ENCODE measurements at places on chromosomes 12 and 14.

DNA sequence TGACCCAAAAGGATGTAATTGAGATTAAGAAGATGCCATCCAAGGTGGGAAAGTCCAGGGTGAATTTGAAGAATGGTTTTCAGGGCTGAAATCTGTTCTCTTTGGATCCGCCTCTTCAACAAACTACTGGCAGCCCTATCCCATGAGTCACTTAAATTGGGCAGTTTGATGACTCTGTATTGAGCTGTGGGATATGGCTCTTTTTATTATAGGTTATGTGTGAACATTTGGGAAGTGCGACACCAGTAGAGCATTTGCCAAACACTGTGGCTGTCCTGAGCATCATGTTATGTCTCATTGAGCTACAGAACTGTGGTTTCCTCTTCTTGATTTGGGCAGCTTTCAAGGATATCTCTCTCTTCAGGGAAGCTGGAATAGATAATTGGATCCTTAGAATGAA, 22.3 kb downstream of the IFT43 start:
- DNase-seq = no peak

DNA sequence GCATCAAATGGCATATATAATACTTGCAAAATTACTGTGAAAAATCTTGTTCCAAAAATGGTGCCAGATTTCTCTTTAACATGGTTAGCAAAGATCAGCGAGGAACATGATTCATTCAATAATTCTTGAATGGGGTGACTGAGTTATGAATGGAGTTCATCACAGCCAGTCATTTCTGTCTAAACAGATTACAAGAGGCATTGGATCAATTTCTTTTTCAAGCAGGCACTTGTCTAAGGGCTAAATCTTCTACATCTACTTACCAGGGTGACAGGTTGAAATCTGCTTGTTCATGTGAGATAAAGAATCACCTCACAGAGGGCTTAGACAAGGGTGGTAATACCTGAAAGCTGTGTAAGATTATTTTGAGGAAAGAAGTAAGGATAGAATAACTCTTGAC, 247.7 kb downstream of the ATP23 start:
- no peak for DNase-seq

DNA sequence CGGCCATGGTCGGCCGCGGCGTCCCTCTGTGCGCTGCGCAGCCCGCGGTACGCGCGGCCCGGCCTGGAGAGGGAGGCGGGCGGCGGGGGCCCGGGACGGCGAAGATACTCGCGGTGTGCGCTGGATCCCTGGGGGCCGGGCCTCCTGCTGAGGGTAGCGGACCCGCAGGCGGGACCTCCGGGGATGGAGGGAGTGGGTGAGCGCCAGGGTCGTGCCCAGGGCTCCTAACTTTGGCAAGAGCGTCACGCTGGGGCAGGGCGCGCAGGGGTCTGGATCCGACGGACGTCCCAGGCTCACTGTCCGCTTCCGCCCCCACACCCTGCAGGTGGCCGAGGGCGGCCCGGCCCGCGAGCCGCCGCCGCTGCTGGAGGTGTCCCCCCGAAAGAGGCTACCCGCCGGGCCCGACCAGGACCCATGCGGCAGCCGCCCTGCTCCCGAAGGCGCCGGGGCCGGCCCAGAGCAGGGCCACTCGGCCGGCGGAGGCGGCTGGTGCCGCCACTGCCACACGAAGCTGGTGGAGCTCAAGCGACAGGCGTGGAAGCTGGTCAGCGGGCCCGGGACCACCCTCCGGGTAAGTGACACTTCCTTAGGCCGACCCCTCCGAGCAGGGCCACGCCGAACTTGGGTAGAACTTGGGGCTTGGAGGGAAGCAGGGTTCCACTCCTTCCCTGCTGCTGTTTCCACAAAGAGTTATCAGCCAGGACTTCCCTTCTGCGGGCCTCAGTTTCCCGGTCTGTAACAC, 502 bp downstream of the KIF26A start:
- peak; percentile 7 for DNase-seq

DNA sequence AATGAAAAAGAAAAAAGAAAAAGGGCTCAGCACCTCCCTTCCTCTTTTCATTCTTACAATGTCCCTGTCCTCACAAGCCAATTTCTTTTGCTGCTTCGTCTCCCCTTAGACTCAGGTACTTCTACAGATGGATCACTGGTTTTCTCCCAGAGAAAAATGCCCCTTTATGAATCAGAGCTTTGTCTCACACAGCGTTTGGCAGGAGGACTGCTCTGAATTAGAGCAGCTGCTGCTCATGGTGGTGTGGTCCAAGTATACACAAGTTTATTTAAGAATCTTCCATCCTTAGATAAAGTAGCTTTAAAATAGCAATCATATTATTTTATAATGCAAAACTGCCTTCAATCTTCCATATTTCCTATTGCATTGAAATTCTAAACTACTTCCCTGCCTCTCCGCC, 80.3 kb downstream of the SLC8A3 start:
- no peak for DNase-seq

DNA sequence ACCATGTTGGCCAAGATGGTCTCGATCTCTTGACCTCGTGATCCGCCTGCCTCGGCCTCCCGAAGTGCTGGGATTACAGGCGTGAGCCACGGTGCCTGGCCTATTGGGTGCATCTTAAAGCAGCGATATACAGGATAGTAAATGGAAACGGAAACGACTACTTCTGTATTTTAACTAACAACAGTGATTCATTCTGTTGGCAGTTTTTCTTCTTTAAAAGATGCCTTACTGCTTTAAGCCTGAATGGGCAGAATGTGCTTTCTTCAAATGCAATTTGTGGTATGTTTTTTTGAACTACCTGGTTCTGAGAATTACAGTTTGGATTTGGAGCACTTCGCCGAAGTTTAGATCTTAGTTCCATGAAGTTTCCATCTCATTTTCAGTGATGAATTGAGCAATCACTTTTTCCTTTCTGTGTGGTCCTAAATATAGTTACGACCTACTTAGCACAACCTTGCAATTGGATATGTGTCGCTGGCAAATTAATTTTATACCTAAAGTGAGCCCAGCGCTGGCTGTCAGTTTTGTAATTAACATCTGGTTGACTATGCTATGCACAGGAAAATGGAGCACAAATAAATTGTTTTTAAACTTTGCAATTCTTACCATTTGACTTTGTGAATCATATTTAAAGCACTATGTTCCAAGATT, 53.6 kb upstream of the EIF5 start:
- no peak for DNase-seq

- no peak for DNase-seq
Measured at GRCh38 chr14:74161526-74162158, 76.9 kb downstream of the LIN52 start.

DNA sequence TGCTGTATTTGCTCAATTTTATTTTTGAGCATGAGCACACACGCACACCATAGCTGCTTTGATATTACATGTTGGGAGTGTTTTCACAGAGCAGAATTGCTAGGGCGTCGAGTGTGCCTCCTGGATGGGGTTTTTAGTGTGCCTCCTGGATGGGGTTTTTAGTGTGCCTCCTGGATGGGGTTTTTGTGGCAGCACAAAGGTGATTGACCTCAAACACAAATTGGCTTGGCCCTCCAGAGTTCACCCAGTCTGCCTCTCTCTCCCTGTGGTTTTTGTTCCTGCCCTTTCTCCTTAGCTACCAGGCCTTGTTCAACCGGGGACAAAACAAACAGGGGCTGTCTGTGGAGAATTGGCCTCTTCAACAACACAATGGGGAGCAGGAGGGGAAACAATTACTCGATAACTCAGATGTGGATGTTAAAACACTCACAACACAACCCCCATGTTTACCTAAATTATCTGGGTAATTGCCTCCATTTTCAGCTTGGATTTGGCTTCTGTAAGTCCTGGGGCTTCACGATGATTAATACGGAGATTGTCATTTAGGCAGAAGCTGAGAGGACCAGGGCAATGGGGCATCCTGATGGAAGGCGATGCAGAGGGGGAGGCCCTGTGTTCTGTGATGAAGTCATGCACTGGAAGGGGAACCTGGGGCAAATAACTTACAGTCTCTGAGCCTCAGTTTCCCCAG, 26.9 kb downstream of the TBX3 start:
- DNase-seq = no peak

- no peak for DNase-seq
Measured at GRCh38 chr14:105941226-105942166, 415.1 kb downstream of the TMEM121 start.

DNA sequence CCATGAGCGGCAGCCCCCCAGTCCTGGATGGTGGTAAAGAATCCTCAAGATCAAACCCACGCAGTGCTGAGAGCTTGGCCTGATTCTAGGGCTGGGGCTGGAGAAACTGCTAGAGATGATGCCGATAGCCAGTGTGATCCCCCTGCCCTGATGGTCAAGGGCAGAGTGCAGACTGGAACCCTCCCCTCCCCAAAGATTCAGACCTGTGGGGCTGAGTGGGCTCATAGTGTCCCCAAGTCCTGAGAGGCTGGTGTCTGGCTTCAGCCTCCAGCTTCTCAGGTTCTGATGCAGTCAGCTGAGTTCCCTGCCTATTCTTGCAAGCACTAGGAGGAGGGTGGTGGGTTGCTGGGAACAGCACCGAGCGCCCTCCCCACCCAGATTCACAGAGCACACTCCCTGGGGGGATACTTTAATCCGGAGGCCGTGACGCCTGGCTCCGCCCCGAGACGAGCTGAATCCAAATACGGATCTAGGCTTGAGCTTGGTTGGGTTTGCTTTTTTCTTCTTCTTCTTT, 11.9 kb downstream of the RHOF start:
- DNase-seq = no peak

GRCh38 chr14:22485178-22485577, 103.8 kb downstream of the DAD1 start:
- DNase-seq = no peak

GRCh38 chr14:32028599-32028998, 48.5 kb upstream of the ARHGAP5 start:
- no peak for DNase-seq

GRCh38 chr14:33794791-33795305, 156.0 kb downstream of the EGLN3 start:
- no peak for DNase-seq

- peak; percentile 25 for DNase-seq
Measured at GRCh38 chr12:124053851-124054250, 80.8 kb downstream of the ZNF664 start.

- DNase-seq = no peak
Measured at GRCh38 chr14:51715250-51715649, 63.5 kb downstream of the FRMD6 start.

DNA sequence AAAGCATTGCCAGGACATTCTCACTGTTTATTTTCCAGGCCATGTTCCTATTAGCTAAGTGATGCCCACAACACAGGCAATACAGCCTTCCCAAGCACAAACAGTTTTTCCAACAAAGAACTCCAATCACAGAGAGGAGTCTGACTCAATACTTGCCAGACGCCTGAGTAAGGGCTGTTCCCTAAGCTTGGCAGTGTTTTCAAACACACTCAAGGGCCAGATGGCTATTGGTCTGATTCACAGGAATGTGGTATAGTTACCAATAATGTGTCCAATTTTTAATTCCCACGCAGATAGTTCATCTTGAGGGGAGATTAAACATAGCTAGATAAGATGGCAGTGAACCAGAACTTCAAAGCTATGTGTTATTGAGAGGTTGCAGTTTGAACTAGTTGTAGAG, 381.0 kb downstream of the SNAPC1 start:
- DNase-seq = no peak

GRCh38 chr12:128966203-128966810, 113.0 kb downstream of the GLT1D1 start:
- no peak for DNase-seq

Data from activated CD4-positive, alpha-beta T cell treated with anti-CD3 and anti-CD28 coated beads for 36 hours (primary cell).